ENCODE measurements at places on chromosomes 2 and 18.

DNA sequence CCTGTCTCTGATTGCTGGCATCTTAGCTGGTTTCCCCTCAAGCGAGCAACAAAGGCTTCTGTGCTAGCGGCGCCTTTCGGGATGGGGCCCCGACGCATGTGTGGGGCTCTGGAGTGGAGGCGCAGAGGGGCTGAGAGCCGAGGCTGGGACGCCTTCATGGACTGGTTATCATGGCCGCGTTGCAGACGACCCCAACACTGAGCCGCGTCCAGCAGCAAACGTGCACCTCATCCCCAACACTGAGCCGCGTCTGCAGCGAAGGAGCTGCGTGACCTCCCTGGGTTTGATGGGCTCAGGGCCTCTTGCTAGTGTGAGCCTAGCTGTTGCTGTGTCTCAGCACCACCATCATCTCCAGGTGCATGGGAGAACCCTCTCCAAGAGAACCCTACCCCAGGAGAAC is 123.7 kb upstream of the CTDP1 start:
- no peak for DNase-seq

DNA sequence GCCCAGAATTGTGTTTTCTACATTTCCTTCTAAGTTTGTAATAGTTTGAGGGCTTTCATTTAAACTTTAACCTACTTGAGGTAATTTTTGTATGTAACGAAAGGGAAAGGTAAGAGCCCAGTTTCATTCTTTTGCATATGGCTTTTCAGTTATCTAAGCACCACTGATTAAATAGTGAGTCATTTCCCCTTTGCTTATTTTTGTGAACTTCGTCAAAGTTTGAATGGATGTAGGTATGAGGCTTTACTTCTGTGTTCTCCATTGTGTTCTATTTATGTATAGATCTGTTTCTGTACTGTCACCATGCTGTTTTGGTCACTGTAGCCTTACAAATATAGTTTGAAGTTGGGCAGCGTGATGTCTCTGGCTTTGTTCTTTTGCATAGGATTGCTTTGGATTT is 944.8 kb upstream of the CNTNAP5 start:
- DNase-seq, result no peak

DNA sequence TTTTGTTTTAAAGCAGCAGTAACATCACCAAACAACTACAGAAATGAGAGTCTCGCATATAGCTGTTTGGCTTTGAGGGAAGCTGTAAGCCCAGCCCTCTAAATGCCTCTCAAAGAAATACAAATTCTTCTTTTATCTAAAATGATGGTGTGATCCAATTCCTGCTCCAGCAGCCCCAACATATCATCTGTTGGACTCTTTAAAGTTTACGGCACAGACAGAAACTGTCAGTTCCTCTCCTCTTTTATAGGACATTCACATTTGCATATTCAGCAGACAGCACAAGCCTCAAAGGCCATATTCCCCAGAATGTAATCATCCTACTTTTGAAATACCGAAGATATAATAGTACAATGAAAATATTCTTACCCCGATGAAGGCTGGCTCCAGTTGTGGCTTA is 216.9 kb upstream of the REV1 start:
- DNase-seq, result no peak

GRCh38 chr2:150526827-150527226 is 39.4 kb upstream of the RND3 start:
- no peak for DNase-seq

DNA sequence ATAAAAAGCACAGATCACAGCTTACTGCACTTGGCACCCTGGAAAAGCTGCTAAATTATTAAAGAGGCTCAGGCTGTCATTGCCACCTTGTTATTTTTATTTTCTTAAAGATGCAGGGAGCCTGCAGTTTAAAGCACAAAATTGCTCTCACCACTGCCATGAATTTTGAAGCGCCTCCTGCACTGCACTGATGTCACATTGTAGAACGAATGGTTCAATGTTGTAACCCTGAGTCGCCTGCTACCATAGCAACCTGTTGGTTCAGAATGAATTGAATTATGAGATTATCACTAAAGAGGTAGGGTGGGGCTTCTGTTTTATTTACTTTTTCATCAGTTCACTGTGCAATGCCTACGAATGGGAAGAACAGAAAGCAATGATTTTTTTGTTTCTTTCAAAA is 16.5 kb downstream of the SCG2 start:
- DNase-seq, result no peak

- no peak for DNase-seq
Measured at GRCh38 chr18:22789600-22789999, 143.5 kb upstream of the RBBP8 start.

GRCh38 chr2:178522950-178523595 is 42.8 kb downstream of the PLEKHA3 start:
- peak; percentile 45 for DNase-seq

GRCh38 chr2:60741576-60741975 is 14.5 kb upstream of the PAPOLG start:
- no peak for DNase-seq

DNA sequence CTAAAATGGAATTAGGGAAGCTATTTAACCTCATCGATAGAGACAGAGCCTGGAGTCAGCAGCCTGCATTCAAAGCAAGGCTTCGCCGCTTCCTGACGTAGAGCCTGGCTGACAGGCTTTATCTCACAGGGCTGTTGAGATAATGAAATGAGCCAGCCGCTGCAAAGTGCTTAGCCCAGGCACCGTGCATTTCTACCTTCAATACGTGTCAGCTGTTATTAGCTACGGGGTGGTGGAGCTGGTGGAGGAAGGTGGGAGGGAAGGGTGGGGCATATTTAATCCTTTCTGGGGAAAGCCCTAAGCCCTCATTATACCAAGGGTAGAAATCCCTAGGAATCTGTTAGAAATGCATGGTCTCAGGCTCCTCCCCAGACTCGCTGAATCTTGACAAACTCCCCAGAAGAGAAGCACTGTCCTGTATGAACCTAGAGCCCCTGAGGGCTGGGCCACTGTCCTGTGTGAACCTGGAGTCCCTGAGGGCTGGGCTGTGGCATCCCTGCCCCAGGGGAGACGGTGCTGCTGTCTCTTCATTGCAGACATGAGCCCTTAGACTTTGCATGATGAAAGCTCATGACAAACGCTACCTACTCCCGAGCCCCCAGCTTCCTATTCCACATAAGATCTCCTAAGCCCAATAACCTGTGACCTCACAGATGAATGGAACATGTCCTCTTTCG is 72.4 kb downstream of the ALPK2 start:
- DNase-seq, result no peak

DNA sequence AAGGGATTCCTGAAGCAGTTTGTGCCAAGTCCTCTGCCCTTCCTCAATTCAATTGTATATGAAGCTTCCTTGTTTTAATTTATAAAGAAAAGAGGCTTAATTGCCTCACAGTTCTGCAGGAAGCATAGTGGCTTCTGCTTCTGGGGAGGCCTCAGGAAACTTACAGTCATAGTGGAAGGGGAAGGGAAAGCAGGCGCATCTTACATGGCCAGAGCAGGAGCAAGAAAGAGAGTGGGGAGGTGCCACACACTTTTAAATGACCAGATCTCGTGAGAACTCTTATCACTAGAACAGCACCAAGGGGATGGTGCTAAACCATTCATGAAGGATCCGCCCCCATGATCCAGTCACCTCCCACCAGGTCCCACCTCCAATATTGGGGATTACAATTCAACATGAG is 114.2 kb downstream of the SGPP2 start:
- DNase-seq, result no peak

DNA sequence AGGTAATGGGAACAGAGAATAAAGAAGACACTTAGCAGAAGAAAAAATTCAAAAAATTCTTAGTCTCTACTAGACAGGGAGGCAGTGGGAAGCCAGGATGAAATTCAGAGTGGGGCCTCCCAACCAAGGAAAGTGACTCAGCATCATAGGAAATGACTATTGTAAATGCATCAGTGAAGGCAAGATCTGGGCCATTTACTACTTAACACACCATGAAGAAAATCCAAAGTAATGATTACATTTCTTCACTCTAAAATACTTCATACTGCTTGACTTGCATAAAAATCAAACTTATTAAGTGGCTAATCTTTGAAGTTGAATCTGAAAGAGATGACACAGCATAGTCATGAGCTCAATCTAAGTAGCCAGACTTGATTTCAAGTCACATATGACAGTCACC is 405.8 kb upstream of the SLC39A10 start:
- no peak for DNase-seq

DNA sequence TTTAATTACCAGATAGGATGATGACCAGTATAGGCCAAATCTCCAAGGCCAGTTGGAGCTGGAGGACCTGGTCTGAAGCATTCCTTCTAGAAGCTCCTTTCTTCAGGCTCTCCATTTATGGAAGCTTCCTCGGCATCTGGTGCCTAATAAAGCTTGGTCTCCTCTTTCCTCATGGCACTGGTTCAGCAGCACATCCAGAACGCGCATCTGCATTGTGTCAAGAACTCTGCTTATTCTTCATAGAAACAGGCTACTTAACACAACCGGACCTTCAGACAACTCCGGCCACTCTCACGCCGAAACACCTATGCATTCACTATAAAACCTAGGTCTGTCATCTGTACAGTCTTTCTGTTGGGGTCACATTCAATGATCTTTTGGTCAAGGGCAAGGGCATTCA is 99.8 kb downstream of the COL6A3 start:
- DNase-seq, result no peak

DNA sequence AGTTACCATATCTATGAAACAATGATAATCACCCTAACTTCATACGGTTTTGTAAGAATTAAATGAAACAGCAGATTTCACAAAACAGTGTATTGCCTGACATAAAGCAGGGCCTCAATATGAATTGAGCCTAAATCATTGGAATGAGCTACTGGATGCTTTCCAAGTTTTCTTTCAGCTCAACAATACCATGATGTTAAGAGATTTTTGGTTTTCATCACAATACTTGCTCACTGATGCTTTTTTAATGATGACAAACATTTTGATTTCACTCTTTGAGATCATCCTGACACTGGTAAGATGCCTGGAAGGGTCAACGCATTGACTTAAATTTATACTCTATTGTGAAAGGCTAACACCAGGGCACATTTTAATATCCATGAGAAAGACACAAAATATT is 377.5 kb downstream of the ZNF521 start:
- no peak for DNase-seq

DNA sequence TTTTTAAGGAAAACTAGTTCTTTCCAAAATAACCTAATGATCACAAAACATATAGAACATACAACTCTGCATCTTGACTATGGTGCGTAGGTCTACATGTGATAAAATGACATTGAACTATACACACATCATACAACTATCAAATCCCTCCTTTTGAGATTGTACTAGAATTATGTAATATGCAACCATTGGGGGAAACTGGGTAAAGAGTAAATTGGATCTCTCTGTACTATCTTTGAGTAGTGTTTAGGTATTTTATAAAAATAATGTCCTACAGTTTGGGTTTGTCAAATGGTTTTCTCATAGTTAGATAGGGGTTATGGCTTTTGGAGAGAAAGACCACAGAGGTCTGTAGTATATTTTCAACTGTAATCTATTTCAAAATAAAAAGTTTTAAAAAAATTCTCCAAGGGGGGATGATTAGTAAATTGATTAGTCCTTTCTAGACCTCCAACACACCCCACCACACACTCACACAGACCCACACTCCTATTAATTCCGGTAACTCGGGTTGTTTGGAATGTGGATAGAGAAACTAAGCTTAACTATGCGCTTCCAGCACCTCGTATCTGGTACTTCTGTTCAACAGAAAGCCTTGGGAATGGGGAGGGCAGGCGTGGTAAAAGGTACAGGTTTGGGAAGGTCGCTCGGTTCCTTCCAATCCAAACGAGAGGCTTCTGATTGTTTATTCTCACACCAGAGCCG is 695 bp upstream of the BIRC6 start:
- DNase-seq, result no peak

DNA sequence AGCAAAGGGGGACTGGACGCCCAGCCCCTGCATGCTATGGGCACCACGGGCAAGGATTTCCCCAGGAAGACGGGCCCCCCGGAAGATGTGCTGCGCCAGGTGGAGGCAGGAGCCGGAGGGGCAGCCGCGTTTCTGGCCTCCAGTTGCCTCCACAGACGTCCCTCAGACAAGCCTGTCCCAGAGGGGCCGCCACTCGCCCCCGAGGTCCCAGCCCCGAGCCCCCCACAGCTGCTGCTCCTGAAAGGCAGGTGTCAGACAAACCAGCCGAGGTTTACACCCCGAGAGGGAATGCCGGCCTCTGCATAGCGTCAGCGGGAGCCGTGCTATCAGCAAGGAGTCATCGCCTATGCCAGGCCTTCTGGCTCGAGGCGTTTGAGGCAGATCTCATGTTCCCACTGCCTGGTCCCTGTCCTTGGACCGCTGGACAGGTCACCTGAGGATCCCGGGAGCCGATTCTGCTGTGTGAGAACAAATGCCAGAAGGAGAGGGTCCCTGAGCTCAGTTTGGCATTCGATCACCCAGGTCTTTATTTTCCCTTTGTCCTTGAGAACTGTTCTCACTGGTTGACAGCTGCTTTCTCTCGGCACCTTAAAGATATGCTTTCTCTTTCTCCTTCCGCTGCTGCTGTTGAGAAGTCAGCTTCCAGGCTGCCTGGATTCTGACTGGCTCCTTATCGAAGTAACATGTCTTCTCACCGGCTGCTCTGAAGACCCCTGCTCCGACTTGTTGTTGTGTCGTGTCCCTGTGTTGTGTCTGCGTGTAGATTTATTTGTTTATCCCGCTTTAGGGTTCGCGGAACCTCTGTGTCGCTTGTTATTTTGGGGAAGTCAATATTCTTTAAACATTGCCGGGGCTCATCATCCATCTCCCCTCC is 20.6 kb downstream of the CROCC2 start:
- DNase-seq, result no peak

- DNase-seq, result no peak
Measured at GRCh38 chr2:158172719-158173118, 71.0 kb downstream of the UPP2 start.

- no peak for DNase-seq
Measured at GRCh38 chr2:237501892-237502513, 15.0 kb downstream of the MLPH start.

- DNase-seq, result no peak
Measured at GRCh38 chr2:235366807-235367206, 127.0 kb upstream of the AGAP1 start.

GRCh38 chr18:24397131-24397693 is 412 bp downstream of the OSBPL1A start:
- DNase-seq, result peak; percentile 6

DNA sequence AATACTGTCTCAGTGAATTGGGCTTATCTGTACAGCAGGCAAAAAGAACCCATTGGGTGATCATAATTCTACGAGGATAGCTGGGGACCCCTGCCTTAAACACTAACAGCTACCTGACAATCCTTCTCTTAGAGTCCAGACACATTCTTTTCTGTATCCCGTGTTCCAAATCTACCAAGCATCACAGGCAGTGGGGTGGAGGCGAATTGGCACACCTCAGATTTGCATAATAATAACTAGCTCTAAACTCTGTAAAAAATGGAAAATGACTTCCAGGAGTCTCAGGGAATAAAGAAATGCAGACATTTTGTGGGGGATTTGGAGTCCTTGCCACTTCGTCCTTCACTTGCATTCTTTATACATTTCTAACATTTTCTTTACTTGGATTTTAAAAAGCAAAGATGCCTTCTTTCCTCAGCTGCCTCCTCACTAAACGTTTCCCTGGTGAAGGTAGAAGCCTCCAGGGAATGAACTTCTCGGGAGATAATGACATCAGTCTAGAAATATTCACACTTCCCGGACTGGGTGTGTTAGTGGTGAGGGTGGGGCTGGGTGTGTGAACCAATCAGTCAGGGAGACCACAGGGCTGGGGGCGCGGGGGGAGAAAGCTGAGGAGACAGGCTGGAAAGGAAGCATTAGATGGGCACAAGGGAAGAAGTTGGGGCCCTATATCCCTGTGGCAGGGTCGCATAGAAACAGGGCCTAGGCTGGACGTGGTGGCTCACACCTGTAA is 59.1 kb upstream of the BOD1L2 start:
- no peak for DNase-seq

- DNase-seq, result no peak
Measured at GRCh38 chr2:54671010-54671409, 52.5 kb upstream of the EML6 start.
